ENCODE measurements at places on chromosomes 7 and 10.

DNA sequence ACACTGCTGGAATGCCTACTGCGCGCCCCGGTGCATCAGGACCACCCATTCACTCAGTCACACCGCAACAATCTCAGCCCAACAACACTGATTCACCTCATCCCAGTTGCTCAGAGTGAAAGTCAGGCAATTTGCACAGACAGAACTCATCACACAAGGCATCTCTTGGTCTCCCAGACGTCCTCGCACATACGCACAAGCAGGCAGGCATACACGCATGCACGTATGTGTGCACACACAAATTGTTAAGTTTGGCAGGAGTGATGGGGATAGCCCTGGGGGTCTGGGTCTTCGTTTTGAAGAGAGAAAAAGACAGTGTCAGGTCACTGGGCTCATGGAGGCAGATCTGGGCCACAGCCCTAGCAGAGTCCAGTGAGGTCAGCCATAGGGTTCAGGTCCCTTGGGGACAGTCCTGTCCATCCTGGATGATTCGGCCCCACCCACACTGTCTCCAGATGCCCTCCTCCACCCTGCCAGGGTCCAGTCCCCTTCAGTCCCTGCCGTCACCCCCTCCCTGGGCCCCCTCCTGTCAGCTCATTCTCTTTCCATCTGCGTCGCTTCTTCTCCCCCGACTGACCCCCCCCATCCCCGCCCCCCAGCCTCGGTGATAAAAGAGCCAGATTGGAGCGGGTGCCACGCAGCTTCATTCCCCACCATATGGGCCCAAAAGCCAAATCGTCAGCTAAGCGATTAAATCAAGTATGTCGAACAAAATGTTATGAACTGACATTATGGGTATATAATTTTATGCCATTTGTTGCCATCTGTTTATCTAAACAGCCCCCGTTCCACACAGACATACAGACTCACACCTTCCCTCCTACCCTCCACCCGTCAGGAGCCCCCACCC lies 48.5 kb upstream of the SLF2 start:
- no peak for DNase-seq

DNA sequence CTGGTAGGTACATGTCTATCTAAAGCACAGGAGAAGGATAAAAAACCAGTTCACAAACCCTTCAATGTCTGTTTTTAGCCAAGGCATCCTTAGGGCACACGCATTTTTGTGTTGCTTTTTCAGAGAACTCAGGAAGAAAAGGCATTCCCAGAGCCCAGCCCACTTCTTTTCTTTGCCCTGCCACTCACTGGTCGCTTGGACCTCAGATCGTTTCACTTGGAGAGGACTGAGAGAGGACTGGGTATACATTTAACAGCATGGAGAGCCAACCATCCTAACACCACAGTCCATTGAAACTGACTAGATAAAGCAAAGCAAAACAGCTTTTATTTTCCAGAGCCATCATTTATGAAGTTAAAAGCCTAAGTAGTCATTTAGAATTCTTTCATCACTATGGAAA lies 194.2 kb downstream of the CAMK1D start:
- DNase-seq, result no peak

GRCh38 chr7:43700059-43700501 lies 29.2 kb downstream of the COA1 start:
- DNase-seq, result peak; percentile 44

DNA sequence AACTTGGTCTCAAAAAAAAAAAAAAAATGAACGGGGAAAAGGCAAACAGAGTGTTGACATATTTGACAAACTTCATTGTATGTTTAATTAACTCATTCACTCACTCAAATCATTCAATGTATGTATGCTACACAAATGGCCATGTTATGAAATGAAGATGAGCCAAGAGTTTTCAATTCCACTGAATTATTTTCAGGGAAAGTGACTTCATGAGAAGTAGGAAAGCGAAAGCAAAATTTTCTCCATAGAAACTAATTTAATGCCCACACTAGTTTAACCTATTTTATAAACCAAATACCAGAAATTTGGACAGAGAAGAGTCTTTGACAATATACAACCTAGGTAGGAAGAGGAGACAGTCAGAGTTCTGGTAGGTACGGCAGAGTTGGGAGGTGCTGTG lies 119.5 kb downstream of the HIPK2 start:
- DNase-seq, result no peak

- DNase-seq, result peak; percentile 91
Measured at GRCh38 chr10:15084502-15084922, 4.1 kb downstream of the ACBD7 start.

DNA sequence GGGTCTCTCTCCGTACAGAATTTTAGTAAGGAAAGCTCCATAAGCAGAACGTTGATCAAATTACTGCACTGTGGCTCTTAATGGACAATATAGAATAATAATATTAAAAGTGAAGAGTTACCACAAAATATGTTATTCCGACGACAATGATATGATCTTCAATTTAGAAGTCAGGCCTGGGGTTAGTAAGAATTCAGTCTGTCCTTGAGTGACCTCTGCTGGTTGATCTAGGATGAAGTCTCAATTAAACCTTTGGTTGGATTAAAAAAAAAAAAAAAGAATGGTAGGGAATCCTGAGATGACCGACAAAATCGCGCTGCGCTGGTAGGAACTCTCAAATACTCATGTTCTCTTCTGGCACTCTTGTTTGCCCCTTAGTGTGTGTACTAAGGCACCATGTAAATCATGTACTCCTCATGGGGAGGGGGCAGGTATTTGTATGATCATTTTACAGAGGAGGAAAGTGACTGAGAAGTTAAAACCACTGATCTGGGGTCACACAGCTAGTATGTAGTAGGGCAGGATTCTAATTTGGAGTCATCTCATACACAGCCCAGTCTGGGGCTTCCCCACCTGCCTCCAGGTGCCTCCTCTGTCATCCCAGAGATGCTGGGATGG lies 161.3 kb upstream of the NPVF start:
- peak; percentile 23 for DNase-seq

GRCh38 chr7:121286742-121287734 lies 41.8 kb upstream of the WNT16 start:
- DNase-seq, result no peak

GRCh38 chr7:98841179-98841997 lies 28.4 kb downstream of the TMEM130 start:
- peak; percentile 44 for DNase-seq

- no peak for DNase-seq
Measured at GRCh38 chr10:35050568-35050967, 39.6 kb downstream of the CUL2 start.

GRCh38 chr10:110498087-110498981 lies 627 bp downstream of the DUSP5 start:
- no peak for DNase-seq

- no peak for DNase-seq
Measured at GRCh38 chr10:97483921-97484320, 14.3 kb downstream of the MMS19 start.

GRCh38 chr10:50393784-50394467 lies 142.6 kb upstream of the ASAH2 start:
- no peak for DNase-seq

GRCh38 chr10:121276822-121277221 lies 321.4 kb downstream of the FGFR2 start:
- no peak for DNase-seq

GRCh38 chr10:43091846-43092245 lies 15.0 kb downstream of the RET start:
- DNase-seq, result no peak

- no peak for DNase-seq
Measured at GRCh38 chr7:17907014-17907413, 33.3 kb downstream of the SNX13 start.

DNA sequence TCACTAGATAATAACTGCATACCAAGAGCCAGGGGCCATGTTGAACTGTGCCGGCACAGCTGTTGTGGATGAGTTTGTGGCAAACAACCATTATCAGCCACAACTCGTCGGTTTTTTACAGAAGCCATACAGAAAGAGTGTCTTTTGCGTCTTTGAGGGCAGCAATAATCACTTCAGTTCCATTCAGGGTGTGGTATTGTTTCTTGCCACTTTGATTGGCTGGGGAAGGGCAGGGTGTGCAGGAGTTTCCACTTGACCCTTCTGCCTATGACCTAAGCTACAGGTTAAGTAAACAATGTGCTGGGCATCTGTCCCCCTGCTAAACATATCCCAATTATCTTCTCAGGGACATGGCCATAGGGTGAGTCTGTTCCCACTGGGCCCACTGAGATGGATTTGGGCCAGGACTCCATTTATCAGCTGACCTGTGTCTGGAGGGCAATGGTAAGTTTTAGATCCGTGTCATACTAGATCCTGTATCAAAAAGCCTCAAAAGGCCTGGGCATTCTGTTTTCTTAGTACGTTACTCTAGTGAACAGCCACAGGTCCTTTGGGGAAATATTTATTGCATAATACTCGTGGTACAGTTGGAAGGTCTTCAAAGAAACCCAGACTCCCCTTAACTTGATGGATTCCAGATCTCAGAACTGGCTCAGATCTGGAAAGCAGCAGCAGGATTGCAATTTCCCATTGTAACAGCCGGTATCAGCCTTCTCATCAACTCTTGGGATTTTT lies 15.9 kb downstream of the ZNF3 start:
- peak; percentile 87 for DNase-seq

GRCh38 chr7:77894574-77895091 lies 96.1 kb downstream of the PHTF2 start:
- no peak for DNase-seq

DNA sequence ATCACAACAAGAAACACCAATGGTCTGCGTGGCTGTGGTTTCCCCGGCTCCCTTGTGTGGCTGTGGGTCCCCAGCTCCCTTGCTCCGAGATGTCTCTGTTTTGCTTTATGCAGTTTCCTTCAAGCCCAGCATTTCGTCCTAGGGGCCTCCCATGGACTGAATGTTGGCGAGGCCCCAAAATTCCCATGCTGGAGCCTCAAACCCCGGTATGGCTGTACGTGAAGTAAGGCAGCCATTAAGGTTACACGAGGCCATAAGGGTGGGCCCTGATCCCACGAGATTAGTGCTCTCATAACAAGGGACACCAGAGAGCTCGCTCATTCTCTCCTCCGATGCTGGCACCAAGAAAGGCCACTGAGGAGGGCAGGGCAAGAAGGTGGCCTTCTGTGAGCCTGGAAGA lies 44.6 kb downstream of the INSIG1 start:
- DNase-seq, result no peak

DNA sequence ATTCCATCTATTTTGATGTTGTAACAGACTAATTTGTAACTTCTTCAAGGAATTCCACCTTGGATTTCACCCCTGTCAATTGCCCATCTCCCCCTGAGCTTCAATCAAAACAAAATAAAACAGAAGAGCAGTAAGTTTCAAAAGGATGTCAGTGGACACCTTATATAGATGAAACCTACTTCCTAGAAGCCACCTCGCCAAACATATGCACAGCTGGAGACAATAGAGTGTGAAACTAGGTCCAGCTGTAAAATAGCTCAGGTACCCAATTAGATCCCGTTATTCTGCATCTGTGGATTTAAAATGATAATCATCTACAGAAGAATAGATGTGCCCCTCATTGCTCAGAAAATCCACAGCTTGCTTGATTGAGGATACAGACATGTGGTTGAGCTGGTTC lies 598.6 kb downstream of the SH2D4B start:
- DNase-seq, result no peak

DNA sequence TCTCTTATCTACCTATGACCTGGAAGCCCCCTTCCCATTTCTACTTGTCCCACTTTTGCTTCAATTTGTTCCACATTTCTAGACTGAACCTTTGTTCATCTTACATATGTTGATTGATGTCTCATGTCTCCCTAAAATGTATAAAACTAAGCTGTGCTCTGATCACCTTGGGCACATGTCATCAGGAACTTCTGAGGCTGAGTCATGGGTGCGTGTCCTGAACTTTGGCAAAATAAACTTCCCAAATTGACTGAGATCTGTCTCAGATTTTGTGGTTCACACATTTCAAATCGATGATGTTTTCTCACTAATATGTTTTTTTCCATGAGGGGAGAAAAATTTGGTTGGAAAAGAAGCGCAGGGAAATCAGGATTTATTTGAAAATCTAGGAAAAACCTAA lies 406.2 kb upstream of the LRRTM3 start:
- no peak for DNase-seq

- DNase-seq, result no peak
Measured at GRCh38 chr10:36441557-36441956, 683.8 kb upstream of the ANKRD30A start.

DNA sequence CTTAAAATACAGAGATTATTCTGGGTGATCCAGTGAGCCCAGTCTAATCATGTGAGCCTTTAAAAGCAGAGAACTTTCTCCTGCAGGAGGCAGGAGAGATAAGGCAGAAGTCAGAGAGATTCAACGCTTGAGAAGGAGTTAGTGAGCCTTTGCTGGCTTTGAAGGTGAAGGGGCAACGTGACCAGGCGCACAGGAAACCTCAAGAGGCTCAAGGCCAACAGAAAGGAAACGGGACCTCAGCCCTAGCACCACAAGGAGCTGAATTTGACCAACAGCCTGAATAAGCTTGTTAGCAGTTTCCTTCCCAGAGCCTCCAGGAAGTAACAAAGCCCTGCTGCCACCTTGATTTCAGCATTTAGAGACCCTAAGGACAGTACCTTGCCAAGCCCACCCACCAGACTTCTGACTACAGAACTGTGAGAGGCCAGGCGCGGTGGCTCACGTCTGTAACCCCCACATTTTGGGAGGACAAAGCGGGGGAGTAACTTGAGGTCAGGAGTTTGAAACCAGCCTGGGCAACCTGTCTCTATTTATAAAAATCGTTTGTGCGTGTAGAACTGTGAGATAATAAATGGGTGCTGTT lies 87.3 kb upstream of the KAT6B start:
- no peak for DNase-seq

GRCh38 chr10:60389413-60390025 lies at the start of gene ANK3:
ANK3 (minus strand) TSS chr10:60389875; CDS start chr10:60389538, 337 bp downstream.
- no peak for DNase-seq

- no peak for DNase-seq
Measured at GRCh38 chr7:19269301-19269700, 124.1 kb upstream of the FERD3L start.

DNA sequence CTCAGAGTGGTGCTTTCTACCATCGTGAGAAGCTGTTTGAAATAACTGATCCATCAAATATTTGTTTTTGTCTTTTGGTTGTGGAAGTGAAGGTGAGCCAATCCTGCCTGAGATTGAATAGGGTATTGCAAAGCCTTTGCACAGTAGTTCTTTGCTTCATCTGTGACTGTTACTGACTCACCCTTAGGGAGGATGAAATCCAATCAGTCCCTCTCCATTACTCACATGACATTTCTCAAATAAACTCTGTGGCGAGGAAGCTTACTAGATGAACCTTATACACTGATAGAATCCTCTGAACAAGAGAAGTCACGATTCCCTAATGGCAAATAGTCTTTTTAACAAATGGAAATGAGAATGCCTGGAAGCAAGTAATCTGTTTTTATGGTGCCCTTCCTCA lies 31.9 kb downstream of the HEPACAM2 start:
- no peak for DNase-seq

DNA sequence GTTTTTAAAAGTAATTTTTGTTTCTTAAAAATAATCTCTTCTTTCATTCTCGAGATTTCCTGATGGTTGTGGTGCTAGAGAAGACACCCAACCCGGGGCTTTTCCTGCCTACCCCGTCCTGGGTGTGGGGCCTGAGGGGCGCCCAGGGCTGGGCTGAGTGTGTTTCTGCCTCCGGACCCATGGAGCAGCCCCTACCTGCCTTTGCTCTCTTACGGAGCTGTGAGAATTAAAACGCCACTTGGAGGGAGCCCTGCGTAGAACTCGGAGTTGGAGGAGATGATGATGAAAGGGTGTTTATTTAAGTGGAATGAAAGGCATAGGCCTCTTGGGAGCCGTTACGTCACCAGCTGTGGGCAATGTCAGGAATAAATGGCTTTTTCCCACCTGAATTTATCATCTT lies 261.8 kb upstream of the SHH start:
- no peak for DNase-seq

Data from AG09319 (cell line).